ENCODE measurements at places on chromosomes 5 and 9.

GRCh38 chr9:91483189-91483691, 59.6 kb upstream of the NFIL3 start:
- no peak for DNase-seq

GRCh38 chr5:147055850-147056566, 177.5 kb upstream of the PPP2R2B start:
- no peak for DNase-seq

- no peak for DNase-seq
Measured at GRCh38 chr9:85142496-85142911, 473.0 kb downstream of the NTRK2 start.

DNA sequence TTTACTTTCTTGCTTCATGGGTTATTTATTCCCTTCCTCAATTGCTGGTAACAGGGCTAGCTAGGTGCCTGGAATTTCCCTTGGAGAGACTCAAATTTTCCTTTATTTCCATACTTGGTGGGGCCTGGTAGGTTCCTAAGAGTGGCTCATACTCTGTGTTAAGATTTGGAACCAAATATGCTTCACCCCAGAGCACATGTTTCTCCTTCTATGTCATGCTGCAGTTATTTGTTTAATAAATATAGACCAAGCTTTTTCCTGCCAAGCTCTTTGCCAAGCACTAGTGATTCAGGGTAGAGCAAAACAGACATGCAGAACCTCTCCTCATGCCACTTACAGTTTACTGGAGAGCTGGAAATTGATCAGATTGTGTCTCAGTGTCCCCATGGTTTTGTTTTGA, 290.3 kb upstream of the SGCD start:
- no peak for DNase-seq

DNA sequence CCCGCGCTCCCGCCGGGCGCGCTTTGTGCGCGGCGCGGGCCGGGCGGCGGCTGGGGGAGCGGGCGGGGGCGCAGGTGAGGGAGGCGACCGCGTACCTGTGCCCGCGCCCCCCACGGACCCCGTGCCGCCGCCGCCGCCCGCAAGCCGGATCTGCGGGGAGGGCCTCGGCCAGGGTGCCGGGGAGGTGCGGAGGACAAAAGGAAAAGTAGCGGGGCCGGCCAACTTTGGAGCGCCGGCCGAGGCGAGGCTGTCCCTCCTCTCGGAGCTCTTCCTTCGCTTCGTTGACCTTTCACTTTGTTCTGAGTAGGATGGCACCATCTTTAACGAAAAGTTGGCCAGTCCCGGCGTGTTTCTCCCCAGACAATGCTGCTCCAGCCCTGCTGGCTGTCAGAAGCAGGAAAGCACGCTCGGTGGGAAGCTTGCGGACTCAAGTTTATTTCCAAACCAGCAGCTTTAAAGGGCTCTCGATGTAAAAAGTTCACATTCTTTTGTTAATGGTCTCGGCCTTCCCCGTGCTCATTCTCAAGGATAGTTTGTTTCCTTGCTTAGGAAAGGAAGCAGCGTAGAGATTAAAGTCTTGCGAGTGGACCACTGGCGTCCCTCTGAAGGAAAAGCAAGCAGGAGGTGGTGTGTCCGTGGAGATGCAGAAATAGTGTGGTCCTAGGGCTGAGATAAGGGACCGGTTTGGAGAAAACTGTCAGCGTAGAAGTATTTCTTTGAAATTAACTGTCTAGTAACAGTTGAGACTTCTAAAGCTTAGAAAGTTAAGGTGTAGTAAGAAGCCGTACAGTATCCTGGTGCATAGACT, 639 bp downstream of the EHMT1 start:
- DNase-seq: no peak

- no peak for DNase-seq
Measured at GRCh38 chr5:88939300-88939699, 56.3 kb upstream of the MEF2C start.

GRCh38 chr9:111928359-111928720, 31.7 kb downstream of the UGCG start:
- DNase-seq: no peak

DNA sequence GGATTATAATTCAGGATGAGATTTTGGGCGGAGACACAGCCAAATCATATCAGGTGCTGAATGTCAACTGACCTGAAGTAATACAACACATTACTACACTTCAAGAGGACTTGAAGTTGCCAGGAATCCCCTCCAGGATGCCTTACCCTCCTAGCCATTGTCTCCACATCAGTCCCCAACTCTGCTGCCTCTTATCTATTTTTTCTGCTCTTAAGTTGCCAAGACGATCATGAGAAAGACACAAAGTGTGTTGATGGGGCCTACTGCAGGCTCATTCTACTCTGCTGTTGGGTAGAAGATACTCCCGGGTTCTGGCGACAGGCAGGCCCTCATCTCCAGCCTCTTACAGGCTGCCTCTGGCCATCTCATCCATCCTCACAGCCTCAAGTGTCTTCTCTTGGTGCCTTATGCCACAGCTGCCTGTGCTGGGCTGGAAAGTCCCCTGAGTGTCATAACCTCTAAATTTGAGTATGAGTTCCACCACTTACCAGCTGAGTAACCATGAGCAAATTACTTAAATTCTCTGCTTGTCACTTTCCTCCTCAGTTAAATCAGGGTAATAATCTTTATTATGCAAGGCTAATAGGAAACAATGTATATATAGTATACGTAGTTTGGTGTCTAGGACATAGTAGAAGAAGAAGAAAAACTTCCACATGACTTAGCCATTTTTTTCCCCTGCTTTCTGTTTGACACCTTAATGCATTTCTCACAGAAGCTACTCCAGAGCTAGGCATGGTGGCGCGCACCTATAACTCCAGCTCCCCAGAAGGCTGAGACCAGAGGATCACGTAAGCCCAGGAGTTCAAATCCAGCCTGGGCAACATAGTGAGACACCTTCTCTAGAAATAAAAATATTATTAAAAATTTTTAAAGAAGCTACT, 73.0 kb upstream of the SNX2 start:
- DNase-seq: no peak

GRCh38 chr5:171647043-171647903, 138.3 kb upstream of the SMIM23 start:
- DNase-seq: no peak

DNA sequence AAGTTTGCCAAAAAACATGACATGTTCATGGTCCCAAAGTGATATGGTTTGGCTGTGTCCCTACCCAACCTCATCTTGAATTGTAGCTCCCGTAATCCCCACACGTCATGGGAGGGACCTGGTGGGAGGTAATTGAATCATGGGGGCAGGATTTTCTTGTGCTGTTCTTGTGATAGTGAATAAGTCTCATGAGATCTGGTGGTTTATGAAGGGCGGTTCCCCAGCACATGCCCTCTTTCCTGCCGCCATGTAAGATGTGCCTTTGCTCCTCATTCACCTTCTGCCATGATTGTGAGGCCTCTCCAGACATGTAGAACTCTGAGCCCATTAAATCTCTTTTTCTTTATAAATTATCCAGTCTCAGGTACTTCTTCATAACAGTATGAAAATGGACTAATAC, 322.1 kb downstream of the MED10 start:
- DNase-seq: no peak

DNA sequence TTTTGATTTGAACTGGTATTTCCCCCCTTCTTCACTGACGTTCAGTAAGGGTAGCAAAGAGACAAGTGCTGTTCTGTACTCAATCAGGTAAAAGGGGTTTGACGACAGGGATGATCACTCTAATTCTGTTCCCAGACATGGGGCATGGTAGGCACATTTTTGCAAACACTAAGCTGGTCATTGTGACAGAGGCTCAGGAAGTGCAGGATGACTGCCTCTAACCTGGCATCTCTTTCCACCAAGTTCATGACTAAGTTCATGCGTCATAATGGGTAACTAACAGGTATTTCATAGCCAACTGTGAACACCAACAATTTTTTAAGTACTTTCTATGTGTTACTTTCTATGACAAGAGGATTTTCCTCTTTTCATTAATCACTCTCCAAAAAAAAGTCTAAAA, 166.5 kb downstream of the MAPKAP1 start:
- no peak for DNase-seq

DNA sequence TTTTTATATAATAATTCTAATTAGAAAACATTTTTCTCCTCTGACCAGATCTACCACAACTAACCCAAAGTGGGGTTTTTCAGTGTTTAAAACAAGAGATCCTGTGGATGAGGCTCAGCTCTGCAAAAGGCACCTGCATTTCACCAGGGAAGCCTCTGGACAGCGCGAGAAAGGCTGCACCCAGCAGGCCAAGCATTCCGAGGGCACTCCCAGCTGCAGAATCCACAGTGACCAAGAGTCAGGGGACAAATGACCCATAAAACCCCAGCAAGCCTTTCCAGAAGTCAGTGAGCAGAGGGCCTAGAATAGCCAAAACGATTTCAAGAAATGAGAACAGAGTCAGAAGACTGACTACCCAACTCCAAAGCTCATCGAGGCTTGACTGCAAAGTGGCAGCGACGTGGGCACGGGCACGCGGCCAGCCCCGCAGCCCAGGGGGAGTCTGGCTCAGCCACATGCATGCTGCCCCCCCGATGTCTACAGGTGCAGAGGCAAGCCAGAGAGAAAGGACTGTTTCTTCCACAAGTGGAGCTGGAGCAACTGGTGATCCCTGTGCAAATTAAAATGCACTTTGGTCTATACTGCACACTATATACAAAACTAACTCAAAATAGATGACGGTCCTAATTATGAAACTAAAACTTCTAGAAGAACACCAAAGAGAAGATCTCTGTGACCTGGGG, 26.2 kb downstream of the TPPP start:
- DNase-seq: no peak

GRCh38 chr5:139647506-139648204, 494 bp upstream of the CXXC5 start:
- DNase-seq: no peak

All from hematopoietic multipotent progenitor cell treated with erythropoietin and hydrocortisone succinate and interleukin-3 and kit ligand, for 17 days (in vitro differentiated cells).